ENCODE measurements at places on chromosomes 1 and 21.

DNA sequence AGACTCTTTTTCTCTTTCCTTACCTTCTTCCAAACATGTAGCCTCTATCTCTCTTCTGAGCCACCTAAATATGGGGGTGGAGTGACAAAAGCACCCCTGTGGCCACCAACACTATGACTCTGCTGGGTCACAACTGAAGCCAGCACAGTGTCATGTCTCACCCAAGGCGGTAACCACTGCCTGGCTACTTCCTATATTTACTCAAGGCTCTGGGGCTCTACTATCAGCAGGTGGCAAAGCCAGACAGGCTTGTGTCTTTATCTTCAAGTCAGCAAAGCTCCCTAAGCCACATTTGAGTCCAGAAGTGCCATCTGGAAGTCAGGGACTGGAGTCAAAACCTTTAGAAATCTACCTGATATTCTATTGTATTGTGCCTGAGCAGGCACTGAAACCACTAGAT is 1515.2 kb downstream of the PLA2G4A start:
- DNase-seq: no peak

GRCh38 chr1:16398371-16398953 is 31.4 kb downstream of the SZRD1 start:
- no peak for DNase-seq

DNA sequence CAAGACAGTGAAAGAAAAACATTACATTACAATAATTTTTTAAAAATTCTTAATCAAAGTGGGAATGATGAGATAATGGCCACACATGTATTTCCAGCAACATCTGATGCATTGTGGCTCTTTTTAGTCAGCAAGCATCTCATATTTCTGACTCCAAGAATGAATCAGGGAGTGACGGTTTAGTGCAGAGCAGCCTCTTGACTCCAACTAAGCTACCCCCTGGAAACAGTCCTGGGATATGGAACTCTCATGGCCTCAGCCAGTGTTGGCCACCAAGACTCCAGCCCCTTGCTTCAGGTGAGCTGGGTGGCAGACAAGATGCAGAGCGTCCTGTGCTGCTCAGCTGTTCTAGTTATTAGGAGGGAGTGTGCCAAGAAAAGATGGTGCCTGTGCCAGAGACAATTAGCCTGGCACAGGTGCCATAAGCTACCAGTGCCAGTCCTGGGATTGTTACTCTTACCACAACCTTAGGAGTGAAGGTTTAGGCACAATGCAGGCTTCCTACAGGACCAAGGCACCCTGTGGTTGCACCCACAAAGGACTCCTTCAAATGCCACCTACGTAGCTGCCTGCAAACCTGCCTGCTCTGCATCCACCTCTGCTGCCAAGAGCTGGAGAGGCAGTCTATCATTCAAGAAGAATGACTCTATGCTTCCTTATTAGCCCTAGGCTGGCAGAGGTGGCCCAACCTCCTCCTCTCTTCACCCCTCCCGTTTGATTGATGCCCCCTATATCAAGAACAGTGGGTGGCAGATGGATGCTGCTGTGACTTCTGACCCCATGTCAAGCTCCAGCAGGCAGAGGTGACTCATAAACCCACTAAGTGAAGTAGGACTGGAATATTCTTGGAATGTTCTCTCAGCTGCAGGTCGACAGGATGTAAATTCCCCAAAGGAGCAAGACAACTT is 6.0 kb upstream of the SEC16B start:
- no peak for DNase-seq

DNA sequence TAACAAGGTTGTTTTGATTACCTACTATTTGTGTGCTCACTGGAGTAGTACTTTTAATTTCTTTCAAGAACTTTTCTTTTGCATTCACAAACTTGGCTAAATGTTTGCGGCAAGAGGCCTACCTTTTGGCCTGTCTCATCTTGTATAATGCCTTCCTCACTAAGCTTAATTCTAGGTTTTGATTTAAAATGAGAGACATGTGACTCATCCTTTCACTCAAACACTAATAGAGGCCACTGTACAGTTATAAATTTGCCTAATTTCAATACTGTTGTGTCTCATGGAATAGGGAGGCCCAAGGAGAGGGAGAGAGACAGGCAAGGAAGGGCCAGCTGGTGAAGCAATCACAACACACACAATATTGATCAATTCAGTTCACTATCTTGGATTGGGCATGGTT is 66.1 kb downstream of the ZNF644 start:
- DNase-seq: no peak

GRCh38 chr1:64098436-64098835 is 105.0 kb upstream of the UBE2U start:
- DNase-seq: no peak

DNA sequence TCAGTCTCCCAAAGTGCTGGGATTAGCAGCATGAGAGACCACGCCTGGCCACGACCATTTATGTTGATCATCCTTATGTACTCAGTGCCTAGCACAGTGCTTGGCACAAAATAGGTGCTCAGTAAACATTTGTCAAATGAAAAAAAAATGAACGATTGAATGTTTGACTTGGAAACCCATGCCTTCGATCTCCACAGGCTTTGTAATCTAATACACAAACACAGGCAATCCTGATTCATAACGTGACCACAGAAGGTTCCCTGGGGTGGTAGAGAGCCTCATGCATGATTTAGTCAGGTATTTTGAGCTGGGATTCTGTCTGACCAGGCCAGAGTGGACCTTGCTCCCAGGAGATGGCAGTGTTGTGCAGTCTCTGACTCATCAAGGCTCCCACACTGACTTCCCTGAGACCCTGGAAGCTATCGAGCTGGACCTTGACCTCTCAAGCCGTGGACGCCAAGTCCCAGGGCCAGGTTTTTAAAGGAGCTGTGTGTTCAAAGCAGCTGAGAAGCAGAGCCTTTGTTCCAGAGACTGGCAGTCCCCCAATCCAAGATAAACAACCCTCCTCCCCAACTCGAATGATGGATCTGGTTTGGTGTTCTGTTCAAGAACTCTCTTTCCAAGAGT is 81.1 kb downstream of the PGM1 start:
- DNase-seq: no peak

DNA sequence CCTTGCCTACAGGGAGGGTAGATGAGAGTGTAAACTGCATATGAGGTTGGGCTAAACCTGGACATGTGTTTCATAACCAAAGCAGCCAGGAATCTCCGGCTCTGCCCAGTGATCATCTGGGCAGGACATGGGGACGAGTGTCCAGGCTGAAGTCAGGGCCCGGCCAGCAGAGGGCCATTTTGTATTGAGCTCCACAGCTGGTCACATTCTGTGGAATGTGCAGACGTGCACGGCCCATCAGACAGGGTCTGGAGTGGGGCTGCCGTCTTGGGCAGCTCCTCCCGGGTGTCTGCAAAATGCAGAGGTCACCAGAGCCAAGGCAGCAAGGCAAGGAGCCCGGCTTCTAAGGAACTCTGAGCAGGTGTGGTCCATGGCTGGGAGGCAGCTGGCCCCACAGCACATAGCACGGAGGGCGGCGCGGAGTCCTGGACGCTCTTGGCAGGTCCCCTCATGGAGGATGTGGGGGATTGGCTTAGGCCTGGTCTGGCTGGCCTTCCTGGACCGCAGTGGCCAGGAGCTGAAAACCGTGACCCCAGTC is 6.2 kb downstream of the LRRC3 start:
- DNase-seq: no peak

DNA sequence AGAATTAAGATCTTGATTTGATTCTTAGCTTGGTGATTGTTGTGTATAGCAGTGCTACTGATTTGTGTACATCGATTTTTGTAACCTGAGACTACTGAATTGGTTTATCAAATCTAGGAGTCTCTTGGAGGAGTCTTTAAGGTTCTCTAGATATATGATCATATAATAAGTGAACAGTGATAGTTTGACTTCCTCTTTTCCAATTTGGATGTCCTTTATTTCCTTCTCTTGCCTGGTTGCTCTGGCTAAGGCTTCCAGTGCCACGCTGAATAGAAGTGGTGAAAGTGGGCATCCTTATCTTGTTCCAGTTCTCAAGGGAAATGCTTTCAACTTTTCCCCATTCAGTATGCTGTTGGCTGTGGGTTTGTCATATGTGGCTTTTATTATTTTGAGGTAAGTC is 61.5 kb upstream of the LYST start:
- DNase-seq: no peak

- DNase-seq: no peak
Measured at GRCh38 chr1:58576325-58576726, 726 bp downstream of the TACSTD2 start.

- no peak for DNase-seq
Measured at GRCh38 chr1:17250601-17251000, 1.7 kb downstream of the PADI3 start.
